ENCODE measurements at places on chromosomes 6 and 20. TPM values are rescaled to one million over a fixed set of nuclear protein-coding genes. Genes with fewer than 3 reads are reported as not detected.

HRH3 gene
- total RNA-seq: not detected

PTK6 gene
- 0.12 TPM for total RNA-seq

PRSS35 gene
- total RNA-seq: 1.6 TPM

SEMG1 gene
- not detected for total RNA-seq

DDX43 gene
- total RNA-seq: 0.68 TPM

BTN1A1 gene
- total RNA-seq: under 0.01 TPM

PHACTR3 gene
- total RNA-seq: not detected

SNX3 gene
- total RNA-seq: 176 TPM

OPN5 gene
- total RNA-seq: 1.1 TPM

FBXO9 gene
- 51.5 TPM for total RNA-seq

DNAH8 gene
- total RNA-seq: under 0.01 TPM

MDFI gene
- total RNA-seq: 0.19 TPM

MYL9 gene
- 11.6 TPM for total RNA-seq

LRFN2 gene
- not detected for total RNA-seq

MOG gene
- total RNA-seq: not detected

AVP gene
- total RNA-seq: not detected

B3GALT4 gene
- 12.2 TPM for total RNA-seq

BFSP1 gene
- total RNA-seq: 2.9 TPM

MYMX gene
- total RNA-seq: not detected

FAM209B gene
- not detected for total RNA-seq

FRK gene
- total RNA-seq: 0.79 TPM

TBXT gene
- total RNA-seq: not detected

SLC22A23 gene
- 9.1 TPM for total RNA-seq

FRMD1 gene
- total RNA-seq: not detected

BPI gene
- total RNA-seq: 0.79 TPM

SAMD3 gene
- 7.3 TPM for total RNA-seq

HLA-DPB1 gene
- total RNA-seq: 20.3 TPM

SEC63 gene
- total RNA-seq: 29.3 TPM

RALY gene
- total RNA-seq: 76.4 TPM

DOK5 gene
- 99.6 TPM for total RNA-seq

EYS gene
- under 0.01 TPM for total RNA-seq

OPRM1 gene
- total RNA-seq: not detected

MOCS1 gene
- 11.1 TPM for total RNA-seq

CTAGE9 gene
- total RNA-seq: not detected

CASS4 gene
- total RNA-seq: not detected

MLN gene
- not detected for total RNA-seq

FLRT3 gene
- total RNA-seq: 0.06 TPM

F13A1 gene
- not detected for total RNA-seq

MTHFD1L gene
- 60.7 TPM for total RNA-seq

WFDC12 gene
- total RNA-seq: not detected

NELFCD gene
- total RNA-seq: 50.1 TPM

ASIP gene
- not detected for total RNA-seq

PBOV1 gene
- not detected for total RNA-seq

OXT gene
- not detected for total RNA-seq

GTSF1L gene
- not detected for total RNA-seq

RNF8 gene
- total RNA-seq: 18.2 TPM

PRELID3B gene
- 92.1 TPM for total RNA-seq

HCRTR2 gene
- not detected for total RNA-seq

BEND6 gene
- 14.5 TPM for total RNA-seq

PEX3 gene
- total RNA-seq: 19.0 TPM

ELOVL2 gene
- total RNA-seq: not detected

CRISP2 gene
- not detected for total RNA-seq

GHRH gene
- total RNA-seq: not detected

ADGRB3 gene
- total RNA-seq: 1.4 TPM

RBM24 gene
- total RNA-seq: 1.5 TPM

Data from aortic smooth muscle cell (primary cell).